Ovary (tissue), 10 donors: ENCODE measurements at places on chromosomes 3 and 15. TPM values are rescaled to one million over a fixed set of nuclear protein-coding genes. Genes with fewer than 3 reads are reported as not detected.

GRCh38 chr15:70556779-70557178, 206.6 kb downstream of the UACA start:
- no peak overlapping the region for H3K27ac ChIP-seq
- H3K27me3 ChIP-seq = no peaks in the 10 kb centered on the region
- H3K36me3 ChIP-seq = no peaks in the 10 kb centered on the region

ITPKA gene
- 0.59 TPM for total RNA-seq

CAV3 gene
- not detected for total RNA-seq

DNA sequence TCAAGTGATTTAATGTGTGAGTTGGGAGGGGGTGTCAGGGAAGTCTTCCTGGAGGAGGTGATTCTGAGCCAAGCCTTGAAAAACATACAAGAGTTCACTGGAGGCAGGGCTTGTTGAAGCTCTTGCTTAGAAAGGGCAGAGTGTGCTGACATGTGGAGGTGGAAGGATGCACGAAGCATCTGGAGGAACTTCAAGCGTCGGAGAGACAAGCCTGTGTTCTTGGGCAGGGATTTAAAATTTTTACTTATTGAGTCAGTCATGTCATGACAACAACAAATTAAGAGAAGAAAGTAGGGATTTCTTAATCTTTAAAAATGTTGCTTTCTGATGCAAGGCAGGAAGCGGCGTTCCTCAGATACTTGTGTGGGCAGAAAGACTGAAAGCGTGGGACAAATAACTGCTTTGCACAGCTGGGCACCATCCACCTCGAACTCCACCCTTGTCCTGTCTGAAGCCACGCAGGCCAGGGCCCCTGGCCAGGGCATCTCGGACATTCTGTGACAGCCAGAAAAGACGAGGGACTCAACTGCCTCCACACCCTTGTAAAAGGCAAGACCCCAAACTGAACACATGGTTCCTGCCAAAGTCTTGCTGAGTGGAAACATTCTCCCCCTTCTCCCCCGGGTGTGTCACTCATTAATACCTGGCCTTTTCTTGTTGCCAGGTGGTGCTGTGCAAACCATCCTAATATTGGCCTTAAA, 6.9 kb upstream of the IL16 start:
- peak; percentile 60 for DNase-seq
- no peaks in the 10 kb centered on the region for H3K27me3 ChIP-seq
- H3K27ac ChIP-seq = peak overlapping the region; percentile 8
- H3K4me3 ChIP-seq = no peak overlapping the region
- H3K36me3 ChIP-seq = no peaks in the 10 kb centered on the region

LMOD3 gene
- total RNA-seq = not detected

NEK4 gene
- 21.6 TPM for total RNA-seq

DNA sequence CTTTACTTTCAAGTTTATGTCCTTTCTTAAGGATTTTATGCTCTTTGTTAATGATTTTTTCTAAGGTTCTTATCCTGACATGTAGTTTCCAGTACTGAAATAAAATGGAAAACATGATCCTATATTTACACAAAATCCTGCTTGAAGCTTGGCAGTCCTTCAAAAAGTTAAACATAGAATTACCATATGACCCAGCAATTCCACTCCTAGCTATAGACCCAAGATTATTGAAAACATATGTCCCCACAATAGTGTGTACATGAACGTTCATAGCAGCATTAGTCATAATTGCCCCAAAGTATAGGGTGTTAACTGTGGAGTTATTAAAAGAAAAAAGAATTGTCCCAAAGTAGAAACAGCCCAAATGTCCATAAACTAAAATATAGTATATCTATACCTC, 33.2 kb downstream of the ITGB5 start:
- H3K4me3 ChIP-seq = no peak overlapping the region
- H3K36me3 ChIP-seq = no peaks in the 10 kb centered on the region
- no peak overlapping the region for H3K27ac ChIP-seq
- H3K4me1 ChIP-seq = no peaks in the 10 kb centered on the region
- no peaks in the 10 kb centered on the region for H3K27me3 ChIP-seq
- no peak for DNase-seq

GRCh38 chr3:141746962-141747361, 8.9 kb downstream of the RNF7 start:
- H3K27ac ChIP-seq = no peak overlapping the region
- no peaks in the 10 kb centered on the region for H3K27me3 ChIP-seq
- DNase-seq = no peak
- no peak overlapping the region for H3K4me3 ChIP-seq
- no peaks in the 10 kb centered on the region for H3K4me1 ChIP-seq

CCR3 gene
- not detected for total RNA-seq

GRCh38 chr3:110504901-110505300, 566.7 kb upstream of the NECTIN3 start:
- no peaks in the 10 kb centered on the region for H3K4me1 ChIP-seq
- H3K36me3 ChIP-seq = no peaks in the 10 kb centered on the region
- no peaks in the 10 kb centered on the region for H3K27me3 ChIP-seq
- DNase-seq = no peak

GOLGA6D gene
- not detected for total RNA-seq

- H3K27ac ChIP-seq = no peak overlapping the region
- H3K27me3 ChIP-seq = no peaks in the 10 kb centered on the region
- DNase-seq = no peak
- H3K4me3 ChIP-seq = no peak overlapping the region
Observed at GRCh38 chr3:50028346-50028745, 60.4 kb upstream of the RBM5 start.

DNA sequence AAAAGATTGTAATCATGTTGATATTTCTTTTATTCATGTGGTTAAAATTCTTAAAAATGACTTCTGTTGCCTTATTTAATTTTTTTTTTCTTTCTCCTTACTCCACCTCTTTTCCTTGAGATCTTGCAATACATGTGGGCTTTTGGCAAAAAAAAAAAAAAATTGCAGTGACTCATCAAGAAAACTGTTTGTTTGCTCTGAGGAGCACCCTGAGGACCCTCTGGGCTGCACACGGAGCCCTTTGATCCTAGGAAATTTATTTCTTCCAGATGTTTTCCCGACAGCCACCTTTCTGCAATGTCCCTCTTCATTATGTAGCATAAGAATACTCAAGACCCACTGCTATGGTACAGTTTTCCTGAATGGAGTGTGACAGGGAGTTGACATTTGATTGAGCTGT, 371.7 kb downstream of the ZBTB20 start:
- no peaks in the 10 kb centered on the region for H3K27me3 ChIP-seq
- H3K4me1 ChIP-seq = no peaks in the 10 kb centered on the region
- no peak overlapping the region for H3K4me3 ChIP-seq
- no peaks in the 10 kb centered on the region for H3K36me3 ChIP-seq
- H3K27ac ChIP-seq = no peak overlapping the region
- DNase-seq = no peak

ALS2CL gene
- total RNA-seq = 6.8 TPM

GRCh38 chr3:94299716-94300115, 236.9 kb downstream of the NSUN3 start:
- no peaks in the 10 kb centered on the region for H3K4me1 ChIP-seq
- no peak overlapping the region for H3K27ac ChIP-seq
- H3K27me3 ChIP-seq = no peaks in the 10 kb centered on the region
- no peak for DNase-seq
- no peaks in the 10 kb centered on the region for H3K36me3 ChIP-seq

SCAANT1 gene
- not detected for total RNA-seq

ZIC1 gene
- 0.05 TPM for total RNA-seq

CGNL1 gene
- total RNA-seq = 9.5 TPM

PRR20G gene
- not detected for total RNA-seq

DNA sequence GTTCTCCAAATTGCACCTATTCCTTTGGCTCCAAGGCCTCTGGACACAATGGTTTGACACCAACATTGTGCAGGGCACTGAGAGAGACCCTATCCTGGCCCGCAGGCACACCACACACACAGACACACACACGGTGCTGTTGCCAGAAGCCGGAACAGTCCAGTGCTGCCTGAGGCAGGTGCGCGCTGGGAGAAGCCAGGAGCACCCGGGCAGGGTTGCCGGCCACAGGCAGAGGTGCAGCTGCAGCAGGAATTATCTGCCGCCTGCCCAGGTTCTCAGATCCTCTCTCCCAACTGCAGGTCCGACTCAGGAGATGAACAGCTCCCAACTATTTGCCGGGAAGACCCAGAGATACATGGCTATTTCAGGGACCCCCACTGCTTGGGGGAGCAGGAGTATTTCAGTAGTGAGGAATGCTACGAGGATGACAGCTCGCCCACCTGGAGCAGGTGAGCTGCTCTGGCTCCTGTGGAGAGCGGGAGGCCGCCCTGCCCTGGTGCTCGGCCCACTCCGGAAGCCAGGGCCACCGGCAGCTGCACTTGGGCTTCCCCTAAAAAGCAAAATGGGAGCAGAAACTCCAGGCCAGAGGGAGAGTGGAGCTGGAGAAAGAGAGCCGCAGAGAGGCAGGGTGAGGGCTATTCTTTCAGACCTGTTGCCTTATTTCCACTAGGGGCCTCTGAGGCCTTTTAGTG, 42.9 kb downstream of the CHDH start:
- H3K4me1 ChIP-seq = no peaks in the 10 kb centered on the region
- no peak for DNase-seq
- no peaks in the 10 kb centered on the region for H3K27me3 ChIP-seq
- H3K27ac ChIP-seq = no peak overlapping the region
- H3K36me3 ChIP-seq = no peaks in the 10 kb centered on the region

GRCh38 chr3:108953210-108953609, 469 bp downstream of the GUCA1C start:
- no peaks in the 10 kb centered on the region for H3K27me3 ChIP-seq
- no peak overlapping the region for H3K27ac ChIP-seq
- DNase-seq = no peak
- H3K4me1 ChIP-seq = no peaks in the 10 kb centered on the region

DNA sequence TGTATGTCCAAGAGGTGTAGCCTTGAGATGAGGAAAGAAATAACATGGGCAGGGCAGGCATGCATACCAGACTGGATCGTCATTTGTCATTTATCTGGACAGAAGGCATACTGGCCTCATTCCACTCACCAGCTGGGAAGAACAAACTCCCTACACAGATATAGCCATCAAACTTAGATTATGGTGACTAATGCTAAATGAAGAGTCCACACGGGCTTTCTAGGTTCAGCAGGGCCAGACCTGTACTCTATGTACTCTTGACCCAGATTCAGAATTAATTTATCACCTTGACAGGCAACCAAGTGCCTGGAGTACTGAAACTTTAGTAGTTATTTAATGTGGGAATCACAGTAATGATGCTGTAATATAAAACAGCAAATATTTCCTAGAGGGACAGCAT, 164.3 kb upstream of the IL12A start:
- DNase-seq = no peak
- no peaks in the 10 kb centered on the region for H3K27me3 ChIP-seq
- no peaks in the 10 kb centered on the region for H3K4me1 ChIP-seq
- H3K36me3 ChIP-seq = no peaks in the 10 kb centered on the region

- DNase-seq = no peak
- H3K27me3 ChIP-seq = no peaks in the 10 kb centered on the region
- no peaks in the 10 kb centered on the region for H3K36me3 ChIP-seq
- peaks cover 11% of the 10 kb centered on the region for H3K4me1 ChIP-seq
Observed at GRCh38 chr3:73746623-73747022, 121.9 kb upstream of the PDZRN3 start.

- no peaks in the 10 kb centered on the region for H3K4me1 ChIP-seq
- H3K27ac ChIP-seq = no peak overlapping the region
- H3K27me3 ChIP-seq = no peaks in the 10 kb centered on the region
- DNase-seq = no peak
- no peaks in the 10 kb centered on the region for H3K36me3 ChIP-seq
- no peak overlapping the region for H3K4me3 ChIP-seq
Observed at GRCh38 chr15:79221696-79222095, 60.8 kb upstream of the ANKRD34C start.

DNA sequence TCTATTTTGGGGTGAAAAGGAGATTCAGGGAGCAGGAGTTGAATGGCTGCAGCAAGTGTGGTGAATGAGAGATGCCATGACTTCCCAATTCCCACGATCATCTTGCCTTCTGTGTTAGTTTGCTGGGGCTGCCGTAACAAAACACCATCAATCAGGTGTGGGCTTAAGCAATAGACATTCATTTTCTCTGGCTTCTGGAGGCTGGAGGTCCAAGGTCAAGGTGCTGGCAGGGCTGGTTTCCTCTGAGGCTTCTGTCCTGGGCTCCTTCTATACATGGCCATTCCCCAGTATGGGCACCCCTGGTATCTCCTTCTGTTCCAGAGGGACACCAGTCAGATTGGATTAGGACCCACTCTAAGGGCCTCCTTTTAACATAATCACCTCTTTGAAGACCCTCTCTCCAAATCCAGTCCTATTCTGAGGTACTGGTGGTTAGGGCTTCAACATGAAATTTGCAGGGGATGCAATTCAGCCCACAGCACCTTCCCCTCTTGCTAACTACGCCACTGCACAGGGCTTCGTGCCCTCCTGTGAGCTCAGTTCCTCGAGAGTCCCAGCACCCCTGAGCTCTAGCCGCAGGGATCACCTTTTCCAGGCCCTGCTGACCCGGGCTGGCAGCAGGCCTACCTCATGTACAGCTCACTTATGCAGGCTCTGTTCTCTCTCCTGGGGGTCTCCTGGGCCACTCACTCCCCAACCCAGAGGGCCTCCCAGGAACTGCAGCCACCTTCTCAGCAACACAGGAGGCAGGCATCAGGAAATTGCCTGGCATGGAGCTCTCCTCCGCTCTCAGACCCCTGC, 37.3 kb upstream of the SLC6A11 start:
- H3K4me3 ChIP-seq = no peak overlapping the region
- no peaks in the 10 kb centered on the region for H3K27me3 ChIP-seq

LAMB2 gene
- 538 TPM for total RNA-seq

CADPS gene
- total RNA-seq = 2.8 TPM

DNA sequence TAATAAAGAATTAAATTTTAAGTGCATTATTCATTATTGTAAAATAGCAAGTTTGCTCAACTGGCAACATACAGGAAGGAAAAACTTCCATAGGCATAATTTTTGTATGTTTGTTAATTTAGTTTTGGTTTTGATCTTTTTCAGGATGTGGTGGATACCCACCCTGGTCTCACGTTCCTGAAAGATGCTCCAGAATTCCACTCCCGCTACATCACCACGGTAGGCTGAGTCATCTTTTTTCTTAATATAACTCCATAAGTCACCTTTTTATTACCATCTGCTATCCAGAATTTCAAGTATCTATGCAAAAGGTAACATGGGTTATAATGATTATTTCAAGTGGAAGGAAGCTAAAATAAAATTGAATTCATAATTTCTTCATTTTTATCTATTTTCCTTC, 104.8 kb downstream of the PPP2R3A start:
- DNase-seq = no peak
- H3K4me1 ChIP-seq = peaks cover 2% of the 10 kb centered on the region
- H3K4me3 ChIP-seq = no peak overlapping the region
- no peak overlapping the region for H3K27ac ChIP-seq
- H3K27me3 ChIP-seq = no peaks in the 10 kb centered on the region

CHRM5 gene
- not detected for total RNA-seq

- H3K36me3 ChIP-seq = no peaks in the 10 kb centered on the region
- no peaks in the 10 kb centered on the region for H3K4me1 ChIP-seq
- no peak overlapping the region for H3K4me3 ChIP-seq
- DNase-seq = no peak
- H3K27ac ChIP-seq = no peak overlapping the region
- no peaks in the 10 kb centered on the region for H3K27me3 ChIP-seq
Observed at GRCh38 chr3:60010781-60011180, 961.0 kb upstream of the CFAP20DC start.

- H3K27me3 ChIP-seq = no peaks in the 10 kb centered on the region
- H3K27ac ChIP-seq = no peak overlapping the region
- H3K4me1 ChIP-seq = no peaks in the 10 kb centered on the region
- no peaks in the 10 kb centered on the region for H3K36me3 ChIP-seq
- no peak for DNase-seq
Observed at GRCh38 chr3:153762411-153763235, 358.6 kb upstream of the ARHGEF26 start.

GRCh38 chr3:188453431-188454384, 299.8 kb downstream of the LPP start:
- no peak for DNase-seq
- no peaks in the 10 kb centered on the region for H3K36me3 ChIP-seq
- no peaks in the 10 kb centered on the region for H3K4me1 ChIP-seq
- no peak overlapping the region for H3K4me3 ChIP-seq
- no peak overlapping the region for H3K27ac ChIP-seq
